ENCODE measurements at places on chromosomes 1 and 21.

GRCh38 chr21:36544545-36544944 is 64.6 kb upstream of the CLDN14 start:
- DNase-seq: peak; percentile 7

DNA sequence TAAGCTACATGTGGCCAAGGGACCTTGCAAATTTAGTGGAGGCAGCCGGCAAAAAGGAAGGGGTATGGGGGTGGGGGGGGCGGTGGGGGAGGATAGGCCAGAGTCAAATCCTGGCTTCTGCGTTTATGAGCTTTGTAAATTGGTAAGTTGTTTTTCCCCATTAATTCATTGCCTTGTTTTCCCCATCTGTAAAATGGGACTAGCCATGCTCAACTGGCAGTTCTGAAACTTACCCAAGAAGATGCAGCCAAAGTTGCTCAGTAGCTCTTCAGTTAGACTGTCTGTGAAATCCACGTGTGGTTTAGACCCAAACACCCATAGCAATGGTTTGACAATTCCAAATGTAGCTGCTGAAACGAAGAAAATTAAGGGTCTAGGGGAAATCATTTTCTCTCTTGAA is 52.3 kb upstream of the FAM89A start:
- no peak for DNase-seq

GRCh38 chr1:205444931-205445645 is 10.8 kb downstream of the BLACAT1 start:
- DNase-seq: peak; percentile 47

DNA sequence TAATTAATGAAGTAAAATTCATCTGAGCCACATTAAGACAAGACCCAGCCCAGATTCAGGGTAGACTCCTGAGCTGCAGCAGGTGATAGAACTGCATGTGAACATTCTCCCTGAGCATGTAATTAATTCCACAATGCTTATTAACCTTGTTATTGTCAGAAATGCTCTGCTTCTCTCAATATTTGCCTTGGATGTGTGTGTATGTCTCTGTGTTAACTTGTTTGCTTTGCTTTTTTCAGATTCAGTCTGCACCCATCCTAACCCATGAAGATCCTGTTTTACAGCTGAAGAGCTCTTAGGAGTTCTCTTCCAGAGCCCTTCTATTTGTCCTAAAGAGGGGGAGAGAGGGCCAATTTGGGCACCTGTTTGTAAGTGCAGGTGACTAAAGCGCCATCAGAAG is 143.2 kb upstream of the BMP8A start:
- no peak for DNase-seq

- DNase-seq: no peak
These were observed 266.1 kb upstream of the POGK start for GRCh38 chr1:166573199-166573598.

- no peak for DNase-seq
These were observed 27.3 kb downstream of the MAN1C1 start for GRCh38 chr1:25643929-25644328.

DNA sequence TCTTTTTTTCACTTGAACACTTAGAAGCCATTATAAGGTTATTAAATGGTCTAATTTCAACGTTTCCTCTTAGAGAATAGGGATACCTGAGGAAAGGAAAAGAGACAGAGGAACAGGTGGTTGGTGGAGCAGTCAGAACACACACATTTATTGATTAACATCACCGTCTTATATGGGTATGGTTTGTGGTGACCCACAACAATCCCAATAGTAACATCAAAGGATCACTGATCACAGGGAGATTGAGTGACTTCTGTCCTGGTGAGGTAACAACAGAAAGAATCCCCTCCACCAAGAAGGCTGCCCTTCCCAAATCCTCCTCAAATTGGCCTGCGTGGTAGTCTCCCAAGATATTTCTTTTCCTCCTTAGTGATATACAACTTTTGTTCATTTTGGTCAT is 474.0 kb downstream of the PLPP3 start:
- no peak for DNase-seq

DNA sequence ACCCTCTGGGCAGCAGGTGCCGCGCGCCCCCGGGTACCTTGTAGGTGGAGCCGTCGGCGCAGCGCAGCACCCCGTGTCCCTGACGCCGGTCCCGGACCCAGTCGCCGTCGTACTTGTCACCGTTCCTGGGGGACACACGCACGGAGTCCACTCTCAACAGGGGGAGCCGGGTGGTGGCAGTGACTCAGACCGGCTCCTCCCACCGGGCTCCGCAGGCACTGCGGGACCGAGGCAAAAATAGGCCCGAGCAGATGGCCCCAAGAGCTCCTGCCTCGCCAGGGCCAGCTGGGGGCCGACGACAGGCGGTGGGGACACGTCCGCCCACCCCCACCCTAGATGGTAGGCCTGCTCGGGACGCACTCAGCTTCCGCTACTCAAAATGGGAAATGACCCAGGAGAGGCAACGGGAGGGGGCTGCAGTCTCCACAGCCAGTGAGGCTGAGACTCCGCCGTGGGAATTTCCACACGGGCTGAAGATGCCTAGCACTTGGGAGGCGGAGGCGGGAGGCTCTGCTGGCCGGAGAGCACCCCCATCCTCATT is 6.3 kb downstream of the MORN1 start:
- DNase-seq: no peak

DNA sequence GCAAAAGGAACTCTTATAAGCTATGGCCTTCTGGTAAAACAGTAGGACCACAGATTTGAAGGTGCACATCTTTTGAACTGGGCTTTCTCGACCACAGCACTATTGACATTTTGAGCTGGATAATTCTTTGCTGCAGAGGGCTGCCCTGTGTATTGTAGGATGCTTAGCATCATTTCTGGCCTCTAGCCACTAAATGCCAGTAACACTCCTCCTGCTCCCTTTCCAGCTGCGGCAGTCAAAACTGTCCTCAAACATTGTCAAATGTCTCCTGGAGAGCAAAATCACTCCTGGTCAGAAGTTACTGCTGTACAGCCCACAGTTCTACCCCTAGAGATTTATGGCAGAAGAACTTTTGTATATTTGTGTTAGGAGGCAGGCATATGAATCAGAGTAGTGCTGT is 836.7 kb downstream of the PLA2G4A start:
- no peak for DNase-seq

DNA sequence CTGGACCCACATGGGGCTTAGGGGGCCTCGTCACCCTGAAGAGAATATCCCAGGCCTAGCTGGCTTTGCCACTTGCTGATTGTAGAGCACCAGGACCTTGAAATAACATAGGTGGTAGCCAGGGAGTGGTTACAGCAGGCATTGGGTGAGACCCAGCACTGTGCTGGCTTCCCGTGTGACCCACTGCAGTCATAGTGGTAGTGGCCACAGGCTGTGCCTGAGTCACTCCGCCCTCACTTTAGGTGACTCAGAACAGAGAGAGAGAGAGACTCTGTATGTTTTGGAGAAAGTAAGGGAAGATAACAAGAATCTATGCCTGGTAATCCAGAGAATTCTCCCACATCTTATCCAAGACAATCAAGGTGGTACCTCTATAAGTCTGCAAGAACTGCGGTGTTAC is 98.7 kb upstream of the LHX8 start:
- no peak for DNase-seq

- no peak for DNase-seq
These were observed 28.3 kb downstream of the NUP133 start for GRCh38 chr1:229479660-229480399.

GRCh38 chr1:204947338-204947737 is 76.7 kb downstream of the NFASC start:
- DNase-seq: no peak

- no peak for DNase-seq
These were observed 2.8 kb upstream of the STMN1 start for GRCh38 chr1:25909040-25909439.

DNA sequence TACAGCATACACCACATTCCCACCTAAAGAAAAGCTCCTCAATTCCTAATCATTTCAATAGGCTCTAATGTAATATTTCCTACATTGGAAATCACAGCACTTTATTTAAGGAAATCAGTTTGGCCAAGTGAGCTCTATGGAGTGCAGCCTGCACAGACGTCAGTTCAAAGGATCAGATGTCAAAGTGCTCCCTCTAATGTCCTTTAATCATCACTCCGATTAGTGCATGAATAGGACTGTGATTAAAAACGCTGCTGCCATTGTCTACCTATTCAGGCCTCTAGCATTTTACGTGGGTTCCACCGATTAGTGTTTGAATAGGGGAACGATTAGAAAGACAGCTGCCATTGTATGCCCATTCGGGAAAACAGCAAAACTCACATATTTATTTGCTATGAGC is 50.2 kb downstream of the DPYD start:
- no peak for DNase-seq

DNA sequence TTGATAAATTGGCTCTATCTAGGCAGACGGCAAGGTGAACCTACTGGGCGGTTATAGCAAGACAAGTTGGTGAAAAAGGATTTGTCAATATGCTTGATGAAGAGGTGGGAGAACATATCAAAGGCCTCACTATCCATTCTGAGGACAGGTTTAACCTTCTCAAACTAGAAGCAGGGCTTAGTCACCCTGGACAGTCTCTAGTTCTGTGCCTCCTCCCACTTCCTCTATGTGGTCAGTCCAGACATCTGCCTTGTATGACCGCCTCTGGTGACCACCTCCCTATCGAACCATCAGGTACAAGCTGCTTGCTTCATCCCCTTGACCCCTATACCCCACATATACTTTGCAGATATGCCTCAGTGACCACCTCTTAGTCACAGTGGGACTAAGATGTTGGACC is 2.3 kb upstream of the SCYL3 start:
- no peak for DNase-seq

DNA sequence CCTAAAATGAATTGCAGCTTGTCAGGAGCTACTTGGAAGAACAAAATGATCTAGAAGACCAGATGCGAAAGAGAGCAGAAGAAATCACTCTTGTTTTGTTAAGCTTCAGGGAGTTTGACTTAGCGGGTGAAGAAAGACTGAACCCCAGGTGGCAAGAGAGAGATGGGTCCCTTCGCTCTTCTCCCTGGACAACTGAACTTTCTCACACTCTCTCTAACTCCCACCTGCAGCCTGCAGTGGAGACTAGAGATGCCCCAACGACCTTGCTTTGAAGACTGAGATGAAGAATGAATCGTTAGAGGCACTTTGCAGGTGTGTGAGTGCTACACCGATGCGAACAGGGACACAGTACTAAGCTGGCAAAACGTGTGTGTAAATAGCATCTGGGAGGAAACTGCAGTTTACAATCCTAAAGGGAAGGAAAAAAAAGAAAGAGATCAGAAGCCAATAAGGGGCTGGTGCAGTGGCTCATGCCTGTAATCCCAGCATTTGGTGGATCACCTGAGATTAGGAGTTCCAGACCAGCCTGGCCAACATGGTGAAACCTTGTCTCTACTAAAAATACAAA is 64.5 kb upstream of the LYST start:
- no peak for DNase-seq

GRCh38 chr1:30403061-30403645 is 320.2 kb downstream of the MATN1 start:
- DNase-seq: no peak

DNA sequence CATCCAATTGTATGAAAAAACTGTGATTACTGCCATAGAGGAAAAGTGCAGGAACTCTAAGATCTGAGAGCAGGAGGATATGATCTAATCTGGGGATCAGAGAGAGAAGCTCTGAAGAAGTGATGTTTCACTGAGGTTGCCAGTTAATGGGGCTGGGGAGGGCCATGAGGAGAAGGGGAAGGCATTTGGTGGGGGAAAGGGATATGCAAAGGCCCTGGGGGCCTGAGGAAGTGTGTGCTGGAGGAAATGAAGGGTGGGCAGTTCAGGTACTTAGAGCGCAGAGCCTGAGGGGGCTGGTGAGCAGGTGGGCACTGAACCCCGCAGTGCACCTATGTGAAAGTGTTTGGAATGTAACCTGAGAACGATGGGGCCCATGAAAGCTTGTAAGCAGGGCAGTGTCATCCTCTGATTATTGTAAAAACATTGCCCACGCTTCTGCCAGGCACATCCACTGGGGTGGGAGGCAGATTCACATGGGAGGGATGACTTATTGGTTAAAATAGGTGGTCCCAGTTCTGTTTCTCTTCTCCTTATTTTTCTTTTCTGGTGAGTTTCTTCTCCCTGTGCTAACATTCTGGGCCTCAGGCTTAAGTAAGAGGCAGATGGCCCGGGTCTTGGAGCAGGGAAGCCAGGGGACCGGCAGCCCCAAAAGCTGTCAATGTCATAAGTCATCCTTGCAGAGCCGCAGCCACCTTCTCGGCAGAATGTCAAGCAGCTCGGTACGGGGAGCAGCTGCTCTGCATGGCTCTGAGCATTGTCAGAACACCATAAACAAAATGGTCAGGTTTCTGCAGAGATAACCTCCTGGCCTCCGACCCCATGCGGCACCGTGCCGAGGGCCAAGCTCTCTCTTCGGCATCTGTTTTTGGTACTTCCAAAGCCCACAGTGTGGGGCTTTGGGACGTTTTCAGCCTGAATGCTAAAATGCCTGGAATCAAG is 492.0 kb upstream of the VAMP3 start:
- no peak for DNase-seq

- DNase-seq: peak; percentile 12
These were observed 135.1 kb downstream of the AK5 start for GRCh38 chr1:77416692-77417450.

DNA sequence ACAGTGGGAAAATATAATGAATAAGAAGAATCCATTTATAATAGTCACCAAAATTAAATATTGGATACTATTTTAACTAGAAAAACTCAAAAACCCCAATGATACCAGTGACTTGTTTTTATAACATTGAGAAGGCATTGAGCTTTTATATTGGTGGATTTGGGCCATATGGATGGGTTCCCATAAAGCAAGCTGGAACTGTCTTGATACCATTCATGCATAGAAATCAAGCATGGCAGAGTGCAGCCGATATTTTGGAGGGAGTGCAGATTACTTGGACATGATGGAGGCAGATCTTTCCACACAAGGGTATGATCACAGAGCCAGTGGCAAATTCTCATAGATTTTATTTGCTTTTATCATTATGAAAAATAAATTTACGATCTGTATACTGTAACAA is 3.8 kb upstream of the RWDD3 start:
- no peak for DNase-seq

DNA sequence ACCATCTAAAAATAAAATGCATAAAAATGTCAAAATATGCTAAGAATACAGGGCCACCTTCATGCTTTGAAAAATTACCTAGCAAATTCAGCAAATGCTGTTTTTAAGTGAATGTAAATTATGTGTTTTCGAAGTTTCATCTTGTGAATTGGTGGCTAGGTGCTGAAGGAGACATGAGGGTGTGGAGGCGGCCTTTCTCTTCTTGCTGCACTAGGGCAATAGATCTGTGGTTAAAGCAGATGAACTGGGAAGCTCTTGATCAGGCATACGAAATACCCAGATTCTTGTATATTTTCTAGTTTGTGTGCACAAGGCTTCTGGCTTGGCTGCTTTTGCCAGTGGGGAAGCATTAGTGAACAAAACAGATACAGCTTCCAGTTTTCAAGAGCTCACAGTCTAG is 224.5 kb downstream of the ST6GALNAC3 start:
- DNase-seq: no peak

GRCh38 chr21:46048926-46049889 is 48.7 kb upstream of the COL6A2 start:
- peak; percentile 100 for DNase-seq

GRCh38 chr1:79660129-79660528 is 653.6 kb upstream of the ADGRL4 start:
- DNase-seq: no peak

- DNase-seq: no peak
These were observed 73.5 kb downstream of the RPS6KC1 start for GRCh38 chr1:213124590-213124989.

- peak; percentile 60 for DNase-seq
These were observed 104.7 kb downstream of the CAMTA1 start for GRCh38 chr1:6889875-6890480.

Measured in fibroblast of upper back skin (primary cell).